ENCODE measurements at places on chromosomes 16 and 17.

DNA sequence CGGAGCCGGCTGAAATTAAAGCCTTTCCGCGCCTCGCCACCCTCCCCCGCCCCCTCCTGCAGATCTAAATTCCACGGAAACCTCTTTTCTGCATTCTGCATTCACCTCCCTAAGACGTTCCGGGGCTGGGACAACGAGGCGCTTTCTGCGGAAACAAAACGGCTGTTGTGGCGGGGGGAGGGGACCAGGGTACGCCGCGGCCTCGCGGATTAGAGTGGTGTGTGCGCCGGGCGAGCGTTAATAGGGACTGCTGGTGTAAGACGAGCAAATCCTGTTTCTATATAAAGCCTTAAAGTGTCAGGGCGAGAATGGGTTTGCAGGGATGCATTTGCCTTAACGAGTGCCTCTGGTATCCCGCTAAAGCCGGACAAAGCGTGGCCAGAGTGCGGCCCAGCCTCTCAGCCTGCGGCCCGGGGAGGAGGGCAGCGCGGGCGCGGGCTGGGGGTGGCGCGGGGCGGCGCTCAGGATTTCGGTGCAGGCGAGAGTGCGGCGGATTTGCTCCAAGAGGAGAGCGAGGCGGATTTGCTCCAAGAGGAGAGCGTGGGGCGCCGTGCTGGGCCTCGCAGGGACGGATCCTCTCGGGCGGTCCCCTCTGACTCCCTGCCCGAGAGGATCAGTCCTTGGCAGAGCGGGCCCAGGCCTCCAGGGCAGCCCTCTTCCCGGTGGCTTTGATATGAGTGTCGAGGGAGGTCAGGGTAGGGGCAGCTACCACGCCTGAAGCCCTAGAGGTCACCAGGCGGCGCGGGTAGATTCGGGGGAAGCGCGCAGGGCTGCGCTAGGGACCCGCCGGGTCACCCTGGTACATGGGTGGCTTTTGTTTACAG is 5.1 kb downstream of the BAHCC1 start:
- peak; percentile 60 for DNase-seq

- DNase-seq = no peak
These were observed 54.0 kb downstream of the ERN1 start for GRCh38 chr17:64075913-64076312.

GRCh38 chr16:85564277-85565051 is 48.7 kb upstream of the GSE1 start:
- DNase-seq = no peak

DNA sequence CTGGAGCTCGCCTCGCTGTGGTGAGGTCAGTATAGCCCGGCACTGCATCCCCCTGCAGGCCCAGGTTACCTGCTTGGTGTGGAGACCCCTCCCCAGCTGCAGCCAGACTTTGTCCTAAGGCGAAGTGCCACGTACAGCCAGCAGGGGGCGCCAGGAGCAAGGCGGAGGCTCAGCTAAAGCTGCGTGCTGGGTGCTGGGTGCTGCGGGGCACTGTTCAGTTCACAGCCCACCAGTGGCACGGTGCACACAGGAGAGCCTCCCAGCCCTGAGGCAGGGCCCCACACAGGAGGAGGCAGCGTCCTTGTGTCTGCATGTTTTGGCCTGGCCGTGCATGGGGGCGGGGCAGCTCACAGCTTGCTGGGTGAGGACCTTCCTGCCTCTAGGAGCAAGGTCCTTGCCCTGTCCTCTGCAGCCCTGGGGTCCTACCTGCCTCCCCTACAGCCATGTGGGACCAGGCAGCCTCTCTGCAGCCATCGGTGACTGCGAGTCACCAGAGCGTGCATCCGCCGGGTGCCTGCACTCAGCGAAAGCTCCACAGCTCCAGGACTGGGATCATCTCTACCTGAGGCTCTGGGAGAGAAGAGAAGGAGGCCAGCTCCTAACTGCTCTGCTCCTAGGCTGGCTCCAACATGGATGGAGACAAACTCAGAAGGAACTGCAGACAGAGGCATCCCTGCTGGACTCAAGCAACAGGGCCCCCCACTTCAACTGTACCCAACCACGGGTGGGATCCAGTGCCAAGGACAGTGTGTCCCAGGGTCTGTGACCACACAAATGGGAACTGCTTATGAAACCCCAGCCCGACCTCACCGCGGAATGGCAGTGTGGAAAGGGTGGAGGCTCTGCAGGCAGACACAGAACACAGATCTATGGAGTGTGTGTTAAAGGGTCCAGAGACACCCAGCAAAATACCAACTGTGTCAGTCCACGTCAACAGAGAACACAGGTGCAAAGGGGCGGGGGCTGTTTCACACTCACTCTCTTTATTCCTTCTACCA is 19.0 kb downstream of the SLC7A5 start:
- DNase-seq = peak; percentile 31

GRCh38 chr17:54937018-54937417 is 31.4 kb downstream of the COX11 start:
- DNase-seq = no peak

Measured in IMR-90 (cell line).